Activated gamma-delta T cell (primary cell): ENCODE measurements at places on chromosomes 7 and 10.

DNA sequence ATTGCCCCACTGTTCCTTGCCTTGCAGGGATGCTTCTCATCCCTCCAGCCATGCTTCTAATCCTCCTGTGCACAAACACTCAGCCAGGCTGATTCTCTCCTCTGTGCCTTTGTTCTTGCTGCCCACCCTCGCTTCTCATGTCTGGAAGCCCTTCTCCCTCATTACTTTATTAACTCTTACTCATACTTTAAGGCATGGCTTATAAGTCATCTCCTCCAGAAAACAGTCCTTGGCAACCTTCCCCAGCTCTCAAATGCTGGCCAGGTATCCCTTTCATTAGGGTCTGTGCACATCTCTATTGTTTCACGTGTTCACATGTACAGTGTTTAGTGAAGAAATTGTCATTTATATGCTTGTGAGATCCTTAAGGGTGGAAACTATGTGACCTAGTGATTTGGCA is 62.9 kb downstream of the ITGB8 start:
- DNase-seq, result no peak

GRCh38 chr7:51255536-51256208 is 60.9 kb downstream of the COBL start:
- no peak for DNase-seq

- no peak for DNase-seq
These were observed 204.3 kb downstream of the MBL2 start for GRCh38 chr10:52568309-52568708.

- no peak for DNase-seq
These were observed 12.1 kb downstream of the ODAD2 start for GRCh38 chr10:27986821-27987220.

GRCh38 chr7:155166673-155167370 is 96.7 kb downstream of the HTR5A start:
- no peak for DNase-seq
